ENCODE measurements at places on chromosomes 6 and 20.

GRCh38 chr6:113185299-113185698 is 671.8 kb upstream of the MARCKS start:
- no peak for DNase-seq

DNA sequence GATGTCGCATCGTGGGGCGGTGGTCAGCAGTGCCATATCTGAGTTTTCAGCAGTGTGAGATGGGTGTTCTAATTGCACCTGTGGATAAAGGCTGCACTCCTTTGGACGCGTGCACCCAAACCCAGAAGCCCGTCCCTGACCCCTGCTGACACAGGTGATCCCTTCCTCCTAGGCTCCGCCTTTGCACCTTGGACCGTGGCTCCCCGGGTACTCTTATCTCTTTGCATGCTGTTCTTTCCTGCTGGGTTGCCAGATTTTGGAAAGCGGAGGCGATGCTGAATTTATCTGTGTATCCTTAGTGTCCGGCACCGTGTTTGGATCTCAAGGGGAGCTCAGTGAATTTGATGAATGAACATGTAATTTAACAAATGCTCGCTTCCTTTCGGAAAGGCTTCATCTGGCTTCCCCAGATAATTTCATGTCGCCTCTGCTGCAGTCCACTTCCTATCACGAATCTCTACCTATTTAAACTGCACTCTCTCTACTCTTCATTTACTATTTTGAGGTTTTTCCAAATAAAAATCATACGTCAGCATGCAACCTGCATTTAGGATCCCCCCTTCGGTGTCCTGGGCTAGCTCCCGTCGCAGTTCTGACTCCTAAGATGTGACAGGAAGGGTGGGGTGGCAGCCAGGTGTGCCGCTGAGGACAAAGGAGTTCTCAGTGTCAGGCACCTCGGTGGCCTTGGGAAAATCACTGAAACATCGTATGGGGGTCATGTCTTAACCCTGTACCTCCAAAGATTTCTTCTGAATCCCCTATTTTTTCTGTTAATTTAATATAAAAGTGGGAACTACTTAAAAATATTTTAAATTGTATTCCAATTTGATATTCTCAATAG is 753 bp upstream of the PERP start:
- no peak for DNase-seq

DNA sequence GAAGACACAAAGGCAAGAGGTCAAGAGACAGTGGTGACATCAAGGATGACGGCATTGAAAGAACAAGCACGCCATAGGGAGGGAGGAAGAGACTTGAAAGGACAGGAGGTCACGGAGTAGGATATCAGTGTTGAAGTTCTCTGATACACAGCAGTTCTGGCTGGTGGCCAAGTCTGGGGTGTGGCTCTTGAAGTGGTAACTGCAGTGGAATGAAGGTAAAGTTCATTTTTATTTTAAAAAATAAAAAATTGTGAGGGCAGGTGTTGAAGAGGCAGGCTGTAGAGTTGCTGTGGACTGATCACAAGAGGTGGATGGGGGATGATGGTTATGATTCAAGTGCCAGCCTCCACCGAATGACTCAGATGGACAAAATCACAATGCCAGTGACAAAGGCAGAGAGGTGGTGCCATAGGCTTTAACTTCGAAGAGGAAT is 53.2 kb upstream of the BMP2 start:
- DNase-seq, result no peak

- no peak for DNase-seq
Measured at GRCh38 chr20:7911586-7912330, 28.5 kb downstream of the HAO1 start.

GRCh38 chr6:104486035-104486434 is 373.7 kb downstream of the HACE1 start:
- no peak for DNase-seq

DNA sequence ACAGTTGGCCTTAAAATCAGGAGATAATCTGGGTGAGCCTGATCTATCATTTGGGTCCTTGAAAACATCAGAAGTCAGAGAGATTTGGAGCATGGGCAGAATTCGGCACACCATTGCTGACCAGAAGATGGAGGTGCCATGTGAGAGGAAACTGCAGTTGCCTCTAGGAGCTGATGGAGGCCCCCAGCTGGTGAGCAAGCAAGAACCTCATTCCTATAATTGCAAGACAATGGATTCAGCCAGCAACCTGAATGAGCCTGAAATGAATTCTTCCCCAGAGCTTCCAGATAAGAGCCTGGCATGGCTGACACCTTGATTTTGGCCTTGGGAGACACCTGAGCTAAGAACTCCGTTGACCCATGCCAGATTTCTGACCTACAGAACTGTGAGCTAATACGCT is 76.3 kb upstream of the FYN start:
- no peak for DNase-seq

DNA sequence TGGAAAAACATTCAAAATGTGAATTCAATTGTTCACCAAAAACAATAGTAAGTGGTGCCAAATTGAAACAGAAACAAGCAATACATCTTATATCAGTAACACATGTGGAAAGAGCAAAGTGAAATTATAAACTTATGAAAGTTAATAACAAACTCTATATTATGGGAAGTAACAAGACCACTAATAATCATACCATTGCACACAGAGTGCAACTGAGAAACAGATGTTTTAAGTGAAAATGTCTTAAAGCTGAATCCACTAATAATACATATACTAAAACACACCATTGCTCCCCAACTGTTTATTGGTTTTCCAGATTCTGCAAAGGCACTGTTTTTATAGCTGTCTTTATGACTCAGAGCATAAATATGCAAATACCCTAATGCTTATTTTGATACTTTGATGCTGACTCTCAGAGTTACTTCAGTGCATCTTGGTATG is 292.3 kb downstream of the RFPL4B start:
- DNase-seq, result no peak

DNA sequence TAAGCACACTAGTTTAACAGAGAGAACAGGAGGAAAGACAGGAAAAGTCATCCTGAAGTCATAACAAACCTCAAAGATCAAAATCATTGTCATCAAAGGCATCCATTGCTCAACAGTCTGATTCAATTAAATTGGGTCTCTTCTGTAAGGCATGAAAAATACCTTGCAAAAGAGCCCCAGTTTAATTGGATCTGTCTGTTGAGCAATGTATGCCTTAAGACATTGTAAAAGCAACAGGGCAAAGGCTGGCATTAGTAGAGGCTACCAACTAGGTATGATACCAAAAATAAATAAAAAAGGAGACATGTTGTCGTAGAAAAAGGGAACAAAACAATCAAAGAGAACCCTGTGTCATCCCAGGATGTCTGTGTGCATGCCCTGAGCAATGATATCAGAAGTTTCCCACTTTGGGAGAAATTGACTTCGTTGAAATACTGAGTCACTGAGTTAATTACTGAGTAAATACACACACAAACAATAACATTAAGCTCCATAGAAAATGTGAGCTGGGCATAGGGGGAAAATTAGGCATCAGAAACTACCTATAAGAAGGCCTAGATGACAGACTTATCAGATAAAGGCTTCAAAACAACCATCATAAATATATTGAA is 1013.8 kb upstream of the CITED2 start:
- DNase-seq, result no peak

DNA sequence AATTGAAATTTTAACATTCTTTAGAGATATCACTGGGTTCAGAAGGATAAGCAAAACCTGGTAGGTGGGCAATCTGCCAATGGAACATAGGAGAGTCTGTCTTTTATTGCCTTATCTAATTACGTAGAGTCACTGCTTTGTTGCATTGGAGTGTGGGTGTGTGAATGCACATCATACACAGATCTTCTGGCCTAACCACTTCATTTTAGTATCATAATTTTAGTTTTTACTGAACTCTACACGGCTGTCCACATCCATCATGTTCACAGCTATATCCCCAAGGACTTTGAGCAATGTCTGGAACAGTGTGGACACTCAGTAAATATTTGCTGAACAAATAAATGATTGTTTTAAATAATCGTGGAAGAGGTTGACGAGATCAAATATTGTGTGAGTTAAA is 104.6 kb upstream of the AKIRIN2 start:
- no peak for DNase-seq

GRCh38 chr20:45523821-45524220 is 8.4 kb upstream of the SPINT3 start:
- no peak for DNase-seq

DNA sequence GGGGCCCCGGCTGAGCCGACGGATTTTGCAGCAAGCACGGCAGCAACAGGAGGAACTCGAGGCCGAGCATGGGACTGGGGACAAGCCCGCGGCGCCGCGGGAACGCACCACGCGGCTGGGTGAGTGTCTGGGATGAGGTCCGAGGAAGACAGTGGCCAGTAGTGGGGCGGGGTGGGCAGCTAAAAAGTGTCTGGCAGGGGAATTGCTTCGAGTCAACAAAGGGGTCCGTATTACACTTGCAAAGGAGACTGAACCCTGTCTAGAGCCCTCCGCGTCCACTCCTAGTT is 356 bp downstream of the BYSL start:
- no peak for DNase-seq

- DNase-seq, result no peak
Measured at GRCh38 chr20:37640600-37641561, 52.9 kb upstream of the CTNNBL1 start.

GRCh38 chr6:21601339-21601923 is 7.9 kb downstream of the SOX4 start:
- no peak for DNase-seq

GRCh38 chr20:21020659-21021471 is 85.3 kb downstream of the LINC00237 start:
- DNase-seq, result no peak

- DNase-seq, result no peak
Measured at GRCh38 chr6:96809119-96809518, 28.2 kb downstream of the GPR63 start.

Data from NB4 (cell line).